Activated CD4-positive, alpha-beta T cell treated with anti-CD3 and anti-CD28 coated beads for 1 hour (primary cell): ENCODE measurements at places on chromosomes 3 and 15.

GRCh38 chr3:14885307-14885706 is 62.1 kb upstream of the NR2C2 start:
- DNase-seq = no peak

DNA sequence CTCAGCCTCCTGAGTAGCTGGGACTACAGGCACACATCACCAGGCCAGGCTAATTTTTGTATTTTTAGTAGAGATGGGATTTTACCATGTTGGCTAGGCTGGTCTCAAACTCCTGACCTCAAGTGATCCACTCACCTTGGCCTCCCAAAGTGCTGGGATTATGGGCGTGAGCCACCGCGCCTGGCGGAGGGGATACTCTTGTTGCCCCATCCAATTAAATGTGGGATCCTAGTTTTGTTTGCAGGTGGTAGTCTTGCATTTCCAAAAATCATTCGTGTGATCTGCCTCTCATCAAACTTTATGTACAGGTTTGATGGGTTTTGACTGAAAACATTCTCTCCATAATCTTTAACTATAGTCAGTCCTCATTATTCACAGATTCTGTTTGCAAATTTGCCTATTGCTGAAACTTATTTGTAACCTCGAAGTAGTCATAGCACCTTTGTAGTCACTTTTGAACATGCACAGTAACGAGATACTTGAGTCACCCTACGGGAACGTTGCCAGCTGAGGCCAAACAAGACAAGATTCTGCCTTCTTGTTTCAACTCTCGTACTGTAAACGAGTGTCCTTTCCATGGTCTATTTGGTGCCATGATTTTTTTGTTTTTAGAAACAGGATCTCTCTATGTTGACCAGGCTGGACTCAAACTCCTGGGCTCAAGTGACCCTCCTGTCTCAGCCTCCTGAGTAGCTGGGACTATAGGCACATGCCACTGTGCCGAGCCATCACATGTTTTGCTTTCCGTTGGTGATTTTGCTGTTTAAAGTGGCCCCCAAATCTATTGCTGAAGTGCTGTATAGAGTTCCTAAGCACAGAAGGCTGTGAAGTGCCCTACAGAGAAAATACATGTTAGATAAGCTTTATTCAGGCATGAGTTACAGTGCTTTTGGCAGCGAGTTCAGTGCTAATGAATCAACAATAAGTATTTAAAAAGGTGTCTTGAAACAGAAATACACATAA is 8.1 kb upstream of the MAPK6 start:
- no peak for DNase-seq

GRCh38 chr3:78660957-78661356 is 1106.8 kb downstream of the ROBO1 start:
- DNase-seq = no peak

- no peak for DNase-seq
Observed at GRCh38 chr3:109618766-109619378, 281.5 kb upstream of the DPPA4 start.

DNA sequence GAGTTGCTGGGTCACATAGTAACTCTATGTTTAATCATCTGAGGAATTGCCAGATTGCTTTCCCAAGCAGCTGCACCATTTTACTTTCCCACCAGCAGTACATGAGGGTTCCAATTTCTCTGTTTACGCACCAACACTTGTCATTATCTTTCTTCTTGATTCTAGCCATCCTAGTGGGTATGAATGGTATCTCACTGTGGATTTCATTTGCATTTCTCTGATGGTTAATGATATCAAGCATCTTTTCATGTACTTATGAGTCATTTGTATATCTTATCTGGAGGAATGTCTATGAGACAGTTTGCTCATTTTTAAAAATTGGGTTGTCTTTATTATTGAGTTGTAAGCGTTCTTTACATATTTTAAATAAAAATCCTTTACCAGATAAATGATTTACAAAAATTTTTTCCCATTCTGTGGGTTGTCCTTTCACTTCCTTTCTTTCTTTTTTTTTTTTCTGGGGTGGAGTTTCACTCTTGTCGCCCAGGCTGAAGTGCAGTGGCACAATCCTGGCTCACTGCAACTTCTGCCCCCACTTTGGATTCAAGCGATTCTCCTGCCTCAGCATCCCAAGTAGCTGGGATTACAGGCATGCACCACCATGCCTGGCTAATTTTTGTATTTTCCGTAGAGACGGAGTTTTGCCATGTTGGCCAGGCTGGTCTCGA is 8.9 kb upstream of the SGO1 start:
- DNase-seq = no peak

GRCh38 chr3:111837112-111837511 is 22.0 kb upstream of the PHLDB2 start:
- no peak for DNase-seq

- no peak for DNase-seq
Observed at GRCh38 chr3:69999140-70000027, at the start of gene SAMMSON. TSS of gene SAMMSON (plus strand) at chr3:69999733.

GRCh38 chr3:14534516-14535191 is 5.5 kb downstream of the GRIP2 start:
- DNase-seq = no peak

DNA sequence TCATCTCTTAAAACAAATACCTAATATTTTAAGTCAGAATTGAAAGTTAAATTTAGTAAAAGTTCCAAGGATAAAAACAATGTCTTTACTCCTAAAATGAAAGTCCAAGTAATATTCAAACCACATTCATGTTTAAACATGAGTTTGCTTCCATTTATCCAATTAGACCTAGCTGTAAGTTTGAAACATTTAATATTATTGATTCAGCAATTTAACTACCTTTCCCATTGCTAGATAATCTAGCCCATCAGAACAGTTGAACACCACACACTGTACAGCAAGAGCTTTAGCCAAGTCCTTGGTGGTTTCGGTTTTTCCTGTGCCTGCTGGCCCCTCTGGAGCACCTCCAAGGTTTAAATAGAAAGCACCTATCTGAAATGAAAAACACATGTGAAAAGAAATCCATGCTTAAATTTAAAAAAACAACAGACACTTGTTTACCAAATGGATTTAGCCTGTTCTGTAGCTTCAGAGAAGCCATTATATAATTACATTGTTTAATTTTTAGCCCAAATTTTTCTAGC is 97.8 kb downstream of the DNAH12 start:
- DNase-seq = no peak

GRCh38 chr15:61916104-61916503 is 144.1 kb downstream of the VPS13C start:
- DNase-seq = no peak

DNA sequence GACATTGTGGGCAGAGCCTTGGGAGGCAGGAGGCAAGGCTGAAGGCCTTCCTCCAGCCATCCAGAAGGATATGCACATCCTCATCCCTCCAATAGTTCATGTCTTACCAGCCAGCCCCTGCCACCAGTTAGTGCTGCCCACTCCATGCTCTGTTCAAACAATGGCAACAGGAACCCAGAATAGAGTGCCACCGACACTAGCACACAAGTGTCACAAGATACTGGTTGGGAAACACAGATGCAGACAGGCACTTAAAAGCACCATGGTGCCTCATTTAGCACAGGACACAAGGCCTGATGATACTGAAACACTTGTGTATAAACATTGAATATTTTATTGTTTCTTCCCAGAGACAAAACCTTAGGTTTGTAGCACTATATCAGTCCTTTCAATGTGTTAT is 56.5 kb upstream of the MYO5C start:
- DNase-seq = no peak
